ENCODE measurements at places on chromosomes 3 and 15. TPM values are rescaled to one million over a fixed set of nuclear protein-coding genes. Genes with fewer than 3 reads are reported as not detected.

GRCh38 chr3:55173504-55173903, 245.6 kb upstream of the LRTM1 start:
- no peak overlapping the region for H3K27ac ChIP-seq
- DNase-seq = no peak

- no peaks in the 10 kb centered on the region for H3K36me3 ChIP-seq
- H3K27ac ChIP-seq = no peak overlapping the region
- no peak for DNase-seq
- H3K4me3 ChIP-seq = no peak overlapping the region
- peaks cover 65% of the 10 kb centered on the region for H3K27me3 ChIP-seq
Observed at GRCh38 chr3:181716966-181717365, 5.2 kb downstream of the SOX2 start.

LTF gene
- not detected for polyA plus RNA-seq

GNAT1 gene
- polyA plus RNA-seq = not detected

- H3K27ac ChIP-seq = no peak overlapping the region
- no peaks in the 10 kb centered on the region for H3K4me1 ChIP-seq
- no peak overlapping the region for H3K4me3 ChIP-seq
Observed at GRCh38 chr15:34160735-34161134, 49.2 kb downstream of the KATNBL1 start.

COL6A5 gene
- not detected for polyA plus RNA-seq

KNL1 gene
- 1.4 TPM for polyA plus RNA-seq

DNA sequence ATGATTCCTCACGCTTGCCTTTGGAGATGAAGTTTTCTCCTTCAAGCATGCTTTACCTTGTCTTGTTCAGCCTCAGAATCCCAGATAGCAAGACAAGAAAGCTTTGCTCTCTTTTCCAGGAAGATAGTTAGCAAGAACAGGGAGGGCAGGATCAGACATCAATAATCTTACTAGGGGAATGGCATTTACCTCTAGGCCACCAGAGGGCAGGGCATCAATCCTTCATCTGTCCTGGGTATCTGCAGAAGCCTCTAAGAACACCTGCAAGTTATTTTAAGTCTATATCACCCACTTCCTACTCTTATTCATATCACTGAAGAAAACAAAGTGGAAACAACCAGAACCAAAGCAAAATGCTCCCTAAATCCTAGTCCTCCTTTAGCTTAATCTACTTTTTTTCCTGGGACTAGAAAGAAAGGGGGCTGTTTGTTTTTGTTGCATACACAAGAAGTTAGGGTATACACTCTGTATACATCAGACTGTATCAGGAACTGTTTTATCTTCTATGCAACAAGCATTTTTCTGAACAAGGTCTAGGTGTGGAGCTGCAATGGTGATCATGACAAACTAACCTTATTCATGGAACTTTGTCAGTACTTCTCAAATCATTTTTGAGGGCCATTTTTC, 862.5 kb downstream of the CADM2 start:
- no peaks in the 10 kb centered on the region for H3K4me1 ChIP-seq
- H3K27me3 ChIP-seq = no peaks in the 10 kb centered on the region
- H3K27ac ChIP-seq = no peak overlapping the region
- H3K4me3 ChIP-seq = no peak overlapping the region

MESP1 gene
- polyA plus RNA-seq = 1.9 TPM

- no peak overlapping the region for H3K27ac ChIP-seq
- DNase-seq = no peak
- no peak overlapping the region for H3K4me3 ChIP-seq
- no peaks in the 10 kb centered on the region for H3K36me3 ChIP-seq
Observed at GRCh38 chr15:100340721-100341238, 995 bp downstream of the ADAMTS17 start.

- no peak overlapping the region for H3K4me3 ChIP-seq
- no peaks in the 10 kb centered on the region for H3K4me1 ChIP-seq
- H3K27ac ChIP-seq = no peak overlapping the region
- DNase-seq = no peak
Observed at GRCh38 chr3:53303549-53303948, 43.8 kb downstream of the DCP1A start.

GRCh38 chr3:149442851-149443544, 31.5 kb upstream of the TM4SF4 start:
- H3K27ac ChIP-seq = no peak overlapping the region
- no peak for DNase-seq
- no peaks in the 10 kb centered on the region for H3K4me1 ChIP-seq
- H3K4me3 ChIP-seq = no peak overlapping the region

GRCh38 chr15:40336744-40337122, 4.0 kb downstream of the CCDC9B start:
- H3K4me3 ChIP-seq = no peak overlapping the region
- H3K4me1 ChIP-seq = peaks cover 7% of the 10 kb centered on the region
- no peaks in the 10 kb centered on the region for H3K27me3 ChIP-seq
- no peak for DNase-seq
- H3K27ac ChIP-seq = no peak overlapping the region

- H3K36me3 ChIP-seq = no peaks in the 10 kb centered on the region
- no peak for DNase-seq
- no peak within 1 kb of the TSS for H3K4me3 ChIP-seq
- H3K27me3 ChIP-seq = peaks cover 3% of the 10 kb centered on the region
- H3K27ac ChIP-seq = no peak within 1 kb of the TSS
Observed at GRCh38 chr3:149377408-149378364, at the start of gene TM4SF1. Gene TM4SF1 (minus strand): TSS chr3:149377649. CDS start chr3:149377547, 102 bp downstream.

NEIL1 gene
- 1.1 TPM for polyA plus RNA-seq

GOLGA8J gene
- polyA plus RNA-seq = not detected

CD86 gene
- polyA plus RNA-seq = 0.49 TPM

SERPINI2 gene
- not detected for polyA plus RNA-seq

RMDN3 gene
- polyA plus RNA-seq = 22.0 TPM

SLC9A9 gene
- polyA plus RNA-seq = 35.8 TPM

SEMA3G gene
- polyA plus RNA-seq = 3.2 TPM

DNA sequence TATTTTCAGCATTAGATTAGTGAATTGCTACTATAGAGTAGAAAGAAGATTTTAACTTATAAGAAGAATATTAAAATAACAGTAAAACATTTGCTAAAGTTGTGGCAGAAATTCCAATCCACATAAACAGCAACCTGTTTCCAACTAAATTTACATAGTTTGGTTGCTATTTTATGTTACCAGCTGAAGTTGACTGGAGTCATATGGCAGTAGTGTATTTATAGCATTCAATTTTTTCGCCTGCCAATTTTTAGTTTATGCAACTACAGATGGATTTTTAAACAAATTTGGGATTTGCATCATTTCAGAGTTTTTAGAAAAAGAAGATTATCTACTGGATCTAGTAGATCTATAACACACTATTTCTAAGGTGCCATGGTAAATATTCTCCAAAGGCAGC, 332.5 kb upstream of the BCHE start:
- H3K36me3 ChIP-seq = no peaks in the 10 kb centered on the region
- no peak overlapping the region for H3K27ac ChIP-seq
- no peaks in the 10 kb centered on the region for H3K4me1 ChIP-seq
- no peaks in the 10 kb centered on the region for H3K27me3 ChIP-seq

DTX3L gene
- 28.8 TPM for polyA plus RNA-seq

- no peaks in the 10 kb centered on the region for H3K36me3 ChIP-seq
- H3K27ac ChIP-seq = no peak overlapping the region
- H3K27me3 ChIP-seq = no peaks in the 10 kb centered on the region
- no peak for DNase-seq
- H3K4me1 ChIP-seq = no peaks in the 10 kb centered on the region
- no peak overlapping the region for H3K4me3 ChIP-seq
Observed at GRCh38 chr3:161644891-161645635, 148.5 kb downstream of the OTOL1 start.

Measured in CD4-positive, CD25-positive, alpha-beta regulatory T cell (primary cell).